ENCODE measurements at places on chromosomes 11 and 22. TPM values are rescaled to one million over a fixed set of nuclear protein-coding genes. Genes with fewer than 3 reads are reported as not detected.

The CBLIF gene
- not detected for total RNA-seq

The OR52I1 gene
- not detected for total RNA-seq

The MRPL40 gene
- 41.3 TPM for total RNA-seq

The ANO9 gene
- not detected for total RNA-seq

The VSIG2 gene
- total RNA-seq = 0.50 TPM

The IL17REL gene
- not detected for total RNA-seq

The NLRP14 gene
- total RNA-seq = 0.50 TPM

The VWCE gene
- 0.11 TPM for total RNA-seq

The TSSK2 gene
- not detected for total RNA-seq

The SYT13 gene
- total RNA-seq = not detected

The HSPB2 gene
- total RNA-seq = not detected

The APOA4 gene
- total RNA-seq = not detected

The DGAT2 gene
- total RNA-seq = 1.3 TPM

The HOATZ gene
- under 0.01 TPM for total RNA-seq

The DAGLA gene
- 3.8 TPM for total RNA-seq

The PANX3 gene
- total RNA-seq = not detected
